ENCODE measurements at places on chromosomes 6 and 20.
A peak's percentile ranks its signal among the peaks of the same experiment; 100 is the strongest.

- DNase-seq: no peak
Observed at GRCh38 chr6:43723737-43724295, 36.2 kb upstream of the MRPS18A start.

DNA sequence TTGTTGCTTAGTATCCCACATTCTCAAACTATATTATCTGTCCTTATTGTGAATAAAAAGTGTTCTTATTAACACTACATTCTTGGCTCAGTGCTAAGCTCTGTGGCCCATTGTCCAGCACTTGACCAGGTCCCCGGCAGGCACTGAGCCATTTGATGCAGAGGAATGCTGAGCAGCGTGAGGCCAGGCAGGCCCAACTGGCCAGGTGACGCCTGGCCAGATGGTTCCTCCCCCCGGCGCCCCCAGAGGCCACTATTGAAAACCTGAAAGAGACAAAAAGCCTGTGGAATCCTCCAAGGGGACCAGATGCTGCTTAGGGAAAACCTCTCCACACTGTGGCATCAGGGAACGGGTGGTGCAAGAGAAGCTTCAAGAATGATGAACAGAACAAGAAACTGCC, 597.5 kb upstream of the JAG1 start:
- DNase-seq: peak; percentile 20

GRCh38 chr6:2063547-2063946, 181.9 kb downstream of the GMDS start:
- DNase-seq: no peak

DNA sequence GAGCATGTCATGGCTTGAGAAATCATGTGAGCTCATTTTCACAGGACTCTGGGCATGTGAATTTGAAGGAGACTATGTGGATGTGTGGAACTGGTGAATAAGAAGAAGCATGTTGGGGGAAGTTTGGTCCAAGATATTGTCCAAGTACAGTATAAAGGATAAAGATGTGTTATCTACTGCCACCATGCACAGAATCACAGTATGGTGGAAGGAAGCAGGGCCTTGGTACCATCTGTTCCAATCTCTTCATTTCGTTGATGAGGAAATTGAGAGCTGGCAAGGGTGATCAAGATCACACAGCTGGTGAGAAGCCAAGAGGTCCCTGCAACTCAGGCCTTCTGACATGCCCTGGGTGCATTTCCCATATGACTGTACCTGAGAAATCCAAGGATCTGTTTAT, 31.5 kb upstream of the RIPOR2 start:
- no peak for DNase-seq

DNA sequence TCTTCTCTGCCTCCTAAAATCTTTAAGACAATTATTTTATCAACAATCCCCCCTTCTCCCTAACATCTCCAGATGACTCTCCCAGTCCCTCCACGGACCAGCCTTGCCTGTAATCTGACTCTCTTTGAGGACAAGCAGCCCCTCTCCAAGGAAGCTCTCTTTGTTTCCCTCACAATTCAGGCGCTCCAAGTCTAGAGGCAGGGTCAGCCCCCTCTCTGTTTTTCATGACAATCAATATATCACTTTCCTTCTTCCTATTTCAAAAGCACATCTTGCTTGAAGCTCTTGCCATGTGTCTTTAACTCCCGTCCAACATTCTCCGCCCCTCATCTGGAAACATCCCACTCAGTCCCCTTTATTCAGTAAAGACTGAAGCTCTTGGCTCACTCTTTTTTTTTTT, 393.4 kb upstream of the SULF2 start:
- DNase-seq: no peak

DNA sequence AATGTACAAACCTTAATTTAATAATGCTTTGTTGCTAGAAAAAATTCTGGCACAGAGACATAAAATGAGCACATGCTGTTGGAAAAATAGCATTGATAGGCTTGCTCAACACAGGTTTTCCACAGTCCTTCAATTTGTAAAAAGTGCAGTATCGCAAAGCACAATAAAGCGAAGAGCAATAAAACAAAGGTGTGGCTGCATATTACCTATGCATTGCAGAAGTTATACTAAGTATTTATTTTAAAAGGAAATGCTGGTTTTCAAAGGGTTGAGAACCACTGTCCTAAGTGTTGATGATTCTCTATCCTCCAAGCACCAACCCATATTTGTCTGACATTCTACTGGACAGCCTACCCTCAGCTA, 54.1 kb upstream of the CAP2 start:
- no peak for DNase-seq
